Astrocyte of the spinal cord (primary cell): ENCODE measurements at places on chromosomes 12 and 14.

- DNase-seq = peak; percentile 31
Measured at GRCh38 chr14:84036840-84037239, 1493.1 kb upstream of the FLRT2 start.

- peak; percentile 54 for DNase-seq
Measured at GRCh38 chr12:117874842-117875434, 93.9 kb downstream of the KSR2 start.

- DNase-seq = peak; percentile 77
Measured at GRCh38 chr12:122406701-122407164, 15.7 kb downstream of the CLIP1 start.

- DNase-seq = no peak
Measured at GRCh38 chr12:25939606-25940005, 18.9 kb upstream of the RASSF8 start.

- DNase-seq = no peak
Measured at GRCh38 chr12:49577589-49578315, 9.8 kb upstream of the MCRS1 start.

DNA sequence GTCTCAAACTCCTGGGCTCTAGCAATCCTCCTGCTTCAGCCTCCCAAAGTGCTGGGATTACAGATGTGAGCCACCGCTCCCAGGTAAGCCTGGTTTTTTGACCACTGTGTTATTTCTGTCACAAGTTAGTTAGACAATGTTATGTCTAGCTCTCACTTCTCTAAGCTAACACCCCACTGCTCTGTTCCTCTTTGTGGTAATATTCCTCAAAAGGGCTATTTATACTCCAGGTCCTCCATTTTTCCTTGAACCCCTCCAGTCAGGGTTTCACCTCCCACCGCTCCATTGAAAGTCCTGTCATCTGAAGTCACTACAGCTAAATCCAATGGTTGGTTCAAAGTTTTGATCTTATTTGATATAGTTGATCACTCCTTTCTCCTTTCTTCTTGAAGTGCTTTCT, 5.1 kb downstream of the IRAK3 start:
- DNase-seq = no peak

- no peak for DNase-seq
Measured at GRCh38 chr14:50225974-50226297, 5.4 kb downstream of the SOS2 start.

- DNase-seq = peak; percentile 30
Measured at GRCh38 chr12:107468182-107468581, 217.4 kb upstream of the PWP1 start.
